A549 treated with RU486 at 1 μM for 4 hours (cell line): ENCODE measurements at places on chromosomes 4 and X. TPM values are rescaled to one million over a fixed set of nuclear protein-coding genes. Genes with fewer than 3 reads are reported as not detected.

The GABRE gene
- 21.1 to 33.7 TPM (median 27.3 TPM) in 5 replicates for total RNA-seq

The ASB9 gene
- 19.5 to 25.1 TPM (median 20.8 TPM) in 5 replicates for total RNA-seq

The GAGE13 gene
- total RNA-seq, result not detected in 5 replicates

The NSDHL gene
- total RNA-seq, result 38.2 to 49.3 TPM (median 41.3 TPM) in 5 replicates

The MAGEB10 gene
- not detected in 5 replicates for total RNA-seq

The ARHGAP6 gene
- 0.02 to 0.10 TPM in 2 of 5 replicates, not detected in the others for total RNA-seq
